Testis (tissue), 5 donors: ENCODE measurements at places on chromosomes 3 and 15. TPM values are rescaled to one million over a fixed set of nuclear protein-coding genes. Genes with fewer than 3 reads are reported as not detected.

RARB gene
- total RNA-seq, result 0.99 TPM

SPINK8 gene
- not detected for total RNA-seq

QTRT2 gene
- total RNA-seq, result 29.5 TPM

UBP1 gene
- total RNA-seq, result 108 TPM

DNA sequence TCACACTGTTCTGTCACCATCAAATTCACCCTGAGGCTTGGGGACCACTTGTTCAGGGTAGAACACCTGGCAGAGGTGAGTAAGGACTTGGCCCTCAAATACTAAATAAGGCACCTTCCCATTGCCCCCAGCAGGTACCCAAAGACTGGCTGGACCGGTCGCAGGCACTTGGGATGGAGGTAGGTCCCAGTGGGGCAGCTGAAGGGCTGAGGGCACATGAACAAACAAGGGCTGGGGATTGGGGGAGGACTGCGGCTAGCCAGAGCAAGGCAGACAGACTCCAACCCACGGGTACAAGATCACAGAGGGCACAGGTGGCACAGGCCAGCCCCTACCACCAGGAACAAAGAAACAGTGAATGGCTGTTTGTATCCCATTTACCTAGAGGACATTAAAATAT lies 1.9 kb downstream of the MRPS25 start:
- DNase-seq, result no peak

DNA sequence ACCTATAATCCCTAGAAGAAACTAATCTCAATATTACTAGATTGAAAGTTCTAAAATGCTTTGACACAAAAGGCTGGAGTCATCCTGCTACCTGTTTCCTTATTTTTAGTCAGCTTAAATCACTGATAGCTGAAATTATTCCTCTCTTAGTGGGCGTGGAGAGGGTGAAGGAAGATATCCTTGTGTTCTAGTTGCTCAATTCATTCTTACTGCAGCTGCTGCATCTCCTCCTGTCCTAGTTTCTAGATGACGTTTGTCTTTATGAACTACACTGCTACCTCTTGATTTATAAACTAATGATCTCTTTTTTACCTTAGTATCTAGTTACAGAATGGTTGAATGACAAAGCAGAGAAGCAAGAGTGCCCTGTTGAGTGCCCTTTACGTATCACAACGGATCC lies 50.7 kb downstream of the SETD5 start:
- DNase-seq, result no peak

DNA sequence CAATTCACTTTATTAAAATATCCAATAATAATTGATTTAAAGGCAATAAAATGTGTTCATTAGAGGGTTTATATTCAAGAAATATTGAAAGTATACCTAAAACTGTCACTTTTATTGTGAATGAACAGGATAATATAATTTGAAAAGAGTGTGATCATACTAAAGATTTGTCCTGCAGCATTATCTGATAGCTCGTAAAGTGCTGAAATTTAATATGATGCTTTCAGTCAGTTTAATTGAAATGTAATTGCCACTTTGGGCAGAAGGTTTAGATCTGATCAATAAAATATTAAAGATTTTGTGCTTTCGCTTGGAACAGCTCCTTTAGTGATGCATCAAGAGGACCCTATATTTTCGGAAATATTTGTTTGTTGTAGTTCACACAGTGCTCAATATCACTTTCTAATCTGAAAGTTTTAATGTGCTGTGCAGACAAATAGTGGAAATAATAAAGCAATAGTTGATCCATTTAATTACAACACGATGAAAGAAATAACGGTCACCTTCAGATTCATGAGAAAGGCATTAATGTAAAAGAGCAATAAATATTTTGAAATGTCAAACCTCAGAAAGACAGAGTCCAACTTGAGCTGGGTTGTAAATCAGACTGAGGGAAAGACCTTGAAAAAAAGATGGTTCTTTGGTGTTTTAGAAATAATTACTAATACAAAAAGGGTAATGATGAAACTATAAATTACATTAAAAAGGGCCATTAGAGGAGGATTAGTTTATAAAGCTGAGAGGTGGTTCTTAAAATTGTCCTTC lies 129.7 kb upstream of the MEIS2 start:
- no peak for DNase-seq

DNA sequence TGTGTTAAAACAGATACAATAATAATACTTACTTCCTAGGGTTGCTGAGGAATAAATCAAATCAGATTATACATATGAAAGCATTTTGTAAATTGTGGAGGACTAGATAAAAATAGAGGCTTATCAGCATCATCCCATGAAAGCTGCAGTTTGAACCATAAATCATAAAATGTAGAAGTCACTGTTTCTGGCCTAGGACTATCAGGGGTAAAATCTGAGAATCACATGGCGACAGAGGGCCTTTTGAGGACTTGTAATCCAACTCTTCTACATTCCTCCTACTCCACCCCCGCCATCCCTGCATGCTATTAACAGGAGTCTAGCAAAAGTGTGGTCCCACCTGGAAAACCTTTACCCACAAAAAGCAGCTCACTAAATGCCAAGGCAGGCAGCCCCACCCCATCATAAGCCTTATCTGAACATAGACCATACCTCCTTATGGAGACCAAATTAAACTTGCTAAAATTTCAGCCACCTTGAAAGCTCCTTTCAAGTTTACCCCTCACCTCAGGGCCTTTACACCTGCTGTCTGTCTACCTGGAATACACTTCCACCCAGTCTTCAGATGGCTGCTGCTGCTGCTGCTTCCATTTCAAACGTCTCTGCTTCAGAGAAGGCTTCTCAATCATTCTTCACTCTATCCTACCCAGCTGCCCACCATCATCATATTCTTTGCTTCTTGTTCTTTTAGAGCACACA lies 11.5 kb downstream of the MB21D2 start:
- no peak for DNase-seq

DNA sequence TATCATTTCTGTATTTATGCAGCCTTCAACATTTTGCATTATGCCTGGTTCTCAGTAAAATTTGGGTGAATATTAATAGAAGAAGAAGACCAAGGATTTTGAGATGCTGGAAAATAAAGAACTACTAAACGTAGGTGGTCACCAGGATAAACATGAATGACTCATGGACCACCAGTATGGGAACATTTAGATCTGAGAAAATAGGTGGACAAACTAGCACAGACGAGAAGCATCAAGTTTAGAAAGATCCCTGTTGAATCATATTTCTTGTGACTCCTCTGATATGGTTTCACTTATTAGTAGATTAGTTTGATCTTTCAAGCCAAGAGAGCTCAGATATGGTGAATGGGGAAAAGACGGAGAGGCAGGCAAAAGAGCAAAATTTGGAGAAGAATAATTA lies 97.9 kb downstream of the RAP2B start:
- no peak for DNase-seq
